ENCODE measurements at places on chromosomes 1 and 21.

GRCh38 chr1:112267929-112268328 lies 128.1 kb upstream of the CTTNBP2NL start:
- DNase-seq, result no peak

GRCh38 chr1:59738152-59738551 lies 76.6 kb upstream of the HOOK1 start:
- DNase-seq, result no peak

DNA sequence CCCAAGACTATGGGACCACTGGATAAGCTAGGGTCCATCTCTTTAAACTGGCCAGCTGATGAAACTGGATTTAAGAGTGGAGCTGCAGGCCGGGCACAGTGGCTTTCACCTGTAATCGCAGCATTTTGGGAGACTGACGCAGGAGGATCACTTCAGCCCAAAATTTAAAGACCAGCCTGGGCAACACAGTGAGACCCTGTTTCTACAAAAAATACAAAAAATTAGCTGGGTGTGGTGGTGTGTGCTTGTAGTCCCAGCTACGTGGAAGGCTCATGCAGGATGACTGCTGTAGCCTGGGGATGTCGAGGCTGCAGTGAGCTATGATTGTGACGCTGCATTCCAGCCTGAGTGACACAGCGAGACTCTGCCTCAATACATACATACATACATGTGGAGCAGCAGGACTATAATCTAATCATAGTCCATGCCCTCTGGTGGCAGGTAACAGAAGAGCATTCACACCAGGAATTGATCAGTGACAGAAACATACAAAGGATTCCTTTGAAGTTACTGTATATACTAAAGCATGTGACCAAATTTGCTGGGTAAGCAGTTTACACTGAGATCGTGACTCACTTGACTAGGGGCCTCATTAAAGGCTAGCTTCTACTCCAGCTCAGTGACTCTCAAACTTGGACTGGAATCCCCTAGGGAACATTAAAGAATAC lies 101.5 kb upstream of the SLFNL1 start:
- DNase-seq, result peak; percentile 12

DNA sequence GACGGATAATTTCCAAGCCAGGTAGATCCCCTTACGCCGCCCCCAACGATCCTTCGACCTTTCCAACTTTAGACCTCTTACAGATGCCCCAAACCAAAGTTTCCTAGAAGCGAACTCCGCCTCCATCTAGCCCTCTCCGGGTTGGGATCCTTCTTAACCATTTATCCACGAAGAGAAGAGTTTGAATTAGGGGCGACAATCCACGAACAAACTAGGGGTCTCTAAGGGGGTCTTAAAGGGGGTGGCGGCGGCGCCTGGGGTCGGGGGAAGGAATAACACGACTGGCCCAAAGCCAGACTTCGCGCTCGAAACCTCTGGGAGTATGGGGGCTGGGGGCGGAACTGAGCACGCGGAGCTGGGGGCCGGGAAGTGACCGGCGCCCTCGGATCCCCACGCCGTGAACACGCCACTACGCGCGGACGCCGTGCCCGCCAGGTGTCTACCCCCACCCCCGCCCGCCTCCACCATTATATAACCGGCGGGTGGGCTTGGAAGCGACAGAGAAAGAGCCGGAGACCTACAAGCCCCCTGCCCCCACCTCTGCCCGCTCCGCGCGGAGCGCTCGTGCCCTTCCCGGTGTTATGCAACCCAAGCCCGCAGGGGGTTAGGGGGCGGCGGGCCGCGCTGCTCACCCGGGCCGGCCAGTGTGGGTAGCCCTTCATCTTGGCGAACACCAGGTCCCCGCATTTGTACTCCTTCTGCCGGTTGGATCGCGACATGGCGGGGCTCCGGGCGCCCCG lies 594 bp downstream of the HDGF start:
- DNase-seq, result peak; percentile 47

DNA sequence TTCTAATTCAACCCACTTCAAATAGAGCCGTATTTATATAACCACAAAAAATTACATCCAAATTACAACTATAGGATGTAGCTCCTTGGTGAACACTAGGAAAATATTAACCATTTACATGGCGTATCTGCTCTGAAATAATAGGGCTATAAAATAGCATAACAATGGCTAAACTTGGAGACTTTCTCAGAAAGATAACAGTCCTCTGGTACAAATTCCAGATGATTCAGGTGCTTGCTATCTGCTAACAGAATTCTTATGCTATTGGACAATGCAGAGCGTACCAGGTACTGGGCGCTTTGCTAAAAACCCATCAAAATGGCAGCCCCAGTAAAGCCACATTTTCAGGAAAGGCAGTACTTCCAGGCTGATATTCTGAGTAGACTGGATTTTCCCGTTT lies 209.7 kb upstream of the C8B start:
- no peak for DNase-seq

GRCh38 chr1:207316141-207316540 lies 5.3 kb upstream of the CD55 start:
- DNase-seq, result no peak

DNA sequence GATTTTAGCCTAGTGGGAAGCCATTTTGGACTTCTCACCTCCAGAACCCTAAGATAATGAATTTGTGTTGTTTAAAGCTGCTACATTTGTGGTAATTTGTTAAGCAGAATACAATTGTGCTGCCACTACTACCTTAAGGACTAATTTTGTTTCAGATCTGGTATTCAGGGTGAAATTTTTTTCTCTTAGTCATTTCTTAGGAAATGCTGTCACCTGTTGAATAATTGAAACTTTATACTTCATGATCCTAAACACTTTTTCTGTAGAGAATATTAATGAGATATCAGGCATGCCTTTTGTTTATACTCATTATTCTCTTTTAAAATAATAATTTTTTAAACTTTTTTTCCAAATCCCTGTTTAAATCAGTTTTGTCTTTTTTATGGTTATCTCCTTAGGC lies 246.8 kb downstream of the TGFB2 start:
- no peak for DNase-seq

DNA sequence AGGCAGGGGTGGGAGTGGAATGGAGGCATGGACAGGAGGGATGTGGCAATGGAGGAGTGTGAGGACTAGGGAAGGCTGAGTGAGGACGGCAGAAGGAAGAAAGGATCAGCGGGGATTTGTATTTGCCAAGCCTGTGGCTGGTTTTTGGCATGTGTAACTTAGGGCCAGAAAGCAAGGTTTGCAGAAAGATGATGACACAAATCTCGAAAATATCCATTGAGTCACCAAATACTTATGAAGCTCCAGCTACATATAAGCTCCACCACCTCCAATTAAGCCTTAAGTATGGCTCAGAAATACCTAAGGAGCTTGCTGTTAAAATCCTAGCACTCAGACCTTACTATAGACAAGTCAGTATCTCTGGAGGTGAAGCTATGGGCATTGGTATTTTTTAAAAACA lies 90.1 kb downstream of the OMA1 start:
- no peak for DNase-seq

DNA sequence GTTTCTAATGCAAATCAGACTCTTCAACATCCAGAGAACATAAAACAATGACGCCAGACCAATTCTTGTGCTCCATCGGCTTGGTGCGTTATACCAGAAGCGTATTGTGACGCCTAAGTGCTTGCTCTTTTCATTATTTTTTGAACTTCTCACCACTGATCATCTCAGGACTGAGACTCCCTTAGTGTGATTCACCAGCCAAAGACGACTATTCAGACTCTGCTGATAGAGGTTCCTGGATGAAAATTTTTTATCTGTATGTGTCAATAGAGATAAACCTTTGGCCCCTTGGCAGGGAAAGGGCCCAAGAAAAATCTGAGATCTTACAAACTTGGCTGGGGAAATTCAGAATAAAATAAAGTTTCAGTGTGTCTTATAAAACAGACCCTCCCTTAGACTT lies 856 bp upstream of the GREM2 start:
- no peak for DNase-seq

DNA sequence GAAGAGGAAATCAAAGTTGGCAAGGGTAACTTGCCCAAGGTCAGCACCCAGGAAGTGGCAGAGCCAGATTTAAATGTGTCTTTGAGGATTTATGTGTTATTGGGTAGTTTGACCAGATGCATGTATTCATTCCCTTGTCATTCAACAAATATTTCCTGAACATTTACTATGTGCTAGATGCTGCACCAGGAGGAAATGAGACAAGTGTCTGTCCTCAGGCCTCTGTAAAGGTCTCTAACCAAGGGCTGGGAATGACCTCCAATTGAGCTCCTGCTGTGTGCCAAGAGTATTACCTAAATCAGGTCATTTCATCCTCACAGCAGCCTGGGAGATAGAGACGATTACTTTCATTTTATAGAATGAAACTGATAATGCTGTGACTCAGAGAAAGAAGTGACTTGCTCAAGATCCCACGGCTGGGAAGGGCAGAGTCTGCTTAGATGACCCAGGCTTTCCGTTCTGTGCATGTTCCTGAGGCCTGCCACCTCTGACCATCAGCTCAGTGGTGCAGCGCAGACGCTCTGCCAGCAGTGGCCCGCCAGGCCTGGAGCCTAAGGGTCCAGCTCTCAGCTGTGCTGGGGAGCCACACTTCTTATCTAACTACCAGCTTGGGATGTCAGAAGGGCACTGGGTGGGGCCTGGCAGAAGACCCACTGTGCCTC lies 3.5 kb upstream of the TTC22 start:
- DNase-seq, result no peak

- no peak for DNase-seq
Measured at GRCh38 chr1:192977089-192977706, 82.0 kb downstream of the UCHL5 start.

GRCh38 chr1:181023265-181024057 lies 791 bp upstream of the STX6 start:
- DNase-seq, result no peak

DNA sequence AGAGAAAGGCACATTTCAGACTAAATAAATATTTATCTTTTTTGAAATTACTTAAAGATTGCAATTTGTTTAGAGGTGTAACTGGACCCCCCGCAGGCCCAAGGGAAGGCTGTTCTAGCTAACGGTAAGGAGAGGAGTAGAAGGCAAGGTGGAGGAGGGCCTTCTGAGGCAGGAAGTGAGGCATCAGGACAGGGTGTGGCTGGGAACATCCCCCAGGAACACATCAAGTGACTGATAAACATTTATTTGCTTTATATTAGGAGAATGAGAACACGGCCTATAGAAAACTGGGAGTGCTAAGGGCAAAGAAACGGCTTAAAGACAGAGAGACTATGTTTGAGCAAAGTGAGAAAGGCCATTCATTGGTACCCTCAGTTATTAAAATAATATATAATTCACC lies 23.2 kb downstream of the HIVEP3 start:
- no peak for DNase-seq

DNA sequence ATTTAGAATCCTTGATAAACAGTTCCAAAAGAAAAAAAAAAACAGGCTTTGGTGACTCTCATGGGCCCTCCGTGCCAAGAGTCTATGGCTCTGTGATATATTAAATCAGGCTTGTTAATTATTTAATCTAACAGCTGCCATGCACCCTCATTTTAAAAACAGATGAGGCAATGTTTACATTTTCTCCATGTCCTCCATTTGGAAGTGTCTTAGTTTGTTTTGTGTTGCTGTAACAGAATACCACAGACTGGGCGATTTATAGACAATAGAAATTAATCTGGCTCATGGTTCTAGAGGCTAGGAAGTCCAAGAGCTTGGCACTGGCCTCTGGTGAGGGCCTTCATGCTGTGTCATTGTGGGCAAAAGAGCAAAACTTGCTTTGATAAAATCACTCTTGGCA lies 58.0 kb downstream of the B3GALT5 start:
- DNase-seq, result no peak

GRCh38 chr21:34520764-34521508 lies 8.9 kb upstream of the KCNE1 start:
- no peak for DNase-seq

DNA sequence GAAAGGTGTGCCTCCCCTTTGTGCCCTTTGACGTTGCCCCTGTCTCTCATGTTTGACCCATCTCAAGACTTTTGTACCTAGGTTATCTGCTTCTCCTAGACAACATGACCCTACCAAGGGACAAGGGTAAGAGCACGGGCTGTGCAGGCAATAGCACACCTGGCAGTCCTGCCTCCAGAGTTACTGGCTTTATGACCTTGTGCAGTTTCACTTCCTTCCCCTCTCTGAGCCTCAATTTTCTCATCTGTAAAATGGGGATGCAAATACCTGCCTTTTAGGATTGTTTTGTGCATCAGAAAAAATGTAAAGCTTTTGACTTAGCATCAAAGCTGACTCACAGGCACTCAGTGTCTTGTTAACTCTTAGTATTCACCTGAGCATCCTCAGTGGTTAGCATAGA lies 36.4 kb downstream of the ELK4 start:
- DNase-seq, result no peak

DNA sequence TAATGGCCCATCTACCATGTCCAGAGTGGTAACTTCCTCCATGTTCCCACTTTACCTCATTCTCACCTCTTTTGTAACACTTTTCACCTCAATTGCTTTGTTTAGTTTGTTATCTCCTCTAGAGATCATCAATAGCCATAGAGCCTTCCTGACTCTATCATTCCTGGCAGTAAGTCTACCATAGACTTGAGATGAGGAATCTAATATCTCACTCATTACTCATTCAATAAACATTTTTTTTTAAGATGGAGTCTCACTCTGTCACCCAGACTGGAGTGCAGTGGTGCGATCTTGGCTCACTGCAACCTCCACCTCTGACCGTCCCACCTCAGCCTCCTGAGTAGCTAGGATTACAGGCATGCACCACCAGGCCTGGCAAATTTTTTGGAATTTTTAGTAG lies 7.1 kb downstream of the NMNAT2 start:
- DNase-seq, result no peak

GRCh38 chr1:15707239-15707925 lies 23.3 kb downstream of the PLEKHM2 start:
- no peak for DNase-seq

GRCh38 chr1:219189021-219189824 lies 15.5 kb downstream of the LYPLAL1 start:
- DNase-seq, result no peak

DNA sequence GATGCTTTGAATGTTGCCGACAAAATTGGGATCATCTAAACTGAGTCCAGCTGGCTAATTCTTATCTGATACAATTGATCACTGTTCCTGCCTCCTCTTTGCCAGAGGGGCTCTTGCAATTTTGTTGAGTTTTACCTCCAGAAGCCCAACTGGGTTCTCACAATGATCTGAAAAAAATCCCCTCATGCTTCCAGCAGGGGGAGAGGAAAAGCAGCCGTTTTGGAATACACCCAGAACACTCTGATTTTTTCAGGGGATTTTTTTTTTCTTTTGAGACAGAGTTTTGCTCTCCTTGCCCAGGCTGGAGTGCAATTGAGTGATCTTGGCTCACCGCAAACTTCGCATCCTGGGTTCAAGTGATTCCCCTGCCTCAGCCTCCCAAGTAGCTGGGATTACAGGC lies 13.9 kb upstream of the RERE start:
- no peak for DNase-seq

GRCh38 chr1:159206110-159206509 lies 1.4 kb downstream of the ACKR1 start:
- DNase-seq, result no peak

GRCh38 chr1:18322368-18323032 lies 158.2 kb upstream of the KLHDC7A start:
- DNase-seq, result no peak
